Non-pigmented ciliary epithelial cell (primary cell): ENCODE measurements at places on chromosomes 1 and 21.

- DNase-seq: no peak
Measured at GRCh38 chr1:18482721-18483425, 2.1 kb downstream of the KLHDC7A start.

GRCh38 chr1:225945564-225945963, 4.5 kb upstream of the LEFTY2 start:
- no peak for DNase-seq

- no peak for DNase-seq
Measured at GRCh38 chr1:51878308-51878615, 265 bp downstream of the NRDC start.

DNA sequence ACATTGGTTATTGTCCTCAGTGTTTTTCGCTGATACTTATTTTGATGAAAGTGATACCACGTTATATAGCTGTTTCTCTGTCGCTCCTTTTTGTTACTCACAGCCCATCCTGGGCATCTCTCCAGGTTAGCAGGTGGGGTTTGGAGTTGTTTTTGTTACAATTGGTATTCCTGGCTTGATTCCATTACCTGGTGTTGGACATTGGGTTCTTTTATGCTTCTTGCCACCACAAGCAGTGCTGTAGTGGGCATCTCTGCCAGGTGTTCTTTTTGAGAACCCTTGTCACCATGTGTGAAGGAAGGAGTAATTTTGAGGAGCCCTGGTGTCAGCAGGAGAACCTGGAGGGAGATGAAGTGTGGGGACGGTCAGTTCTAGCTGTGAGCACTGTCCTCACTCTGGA, 47.5 kb upstream of the PWP2 start:
- DNase-seq: no peak

GRCh38 chr21:29151931-29152330, 21.5 kb downstream of the MAP3K7CL start:
- no peak for DNase-seq

DNA sequence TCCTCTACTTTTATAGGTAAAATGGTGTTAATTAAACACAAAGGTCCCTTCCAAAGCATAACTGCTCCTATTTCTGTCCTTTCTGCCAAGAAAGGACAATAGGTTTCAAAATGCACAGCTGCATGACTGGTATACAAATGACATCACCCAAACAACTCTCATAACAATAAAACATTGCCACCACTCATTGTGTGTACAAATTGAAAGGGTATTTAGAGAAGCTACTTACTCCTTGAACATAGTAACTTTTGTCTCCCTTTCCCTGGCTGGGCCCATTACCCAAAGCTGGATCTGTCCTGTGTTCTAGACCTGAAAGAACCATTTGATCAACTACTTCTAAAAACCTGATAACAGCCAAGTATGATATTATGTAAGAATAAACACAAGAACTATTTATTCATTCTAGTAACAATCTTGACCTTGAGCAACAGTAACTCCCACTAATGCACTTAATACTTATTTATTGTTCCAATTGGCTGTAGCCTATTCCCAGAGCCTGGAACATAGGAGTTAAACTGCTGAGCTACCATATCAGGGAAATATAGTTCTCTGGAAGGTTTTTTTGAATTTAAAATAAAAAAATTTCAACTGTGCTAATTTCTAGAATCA, 38.2 kb downstream of the TTLL7 start:
- no peak for DNase-seq

- no peak for DNase-seq
Measured at GRCh38 chr1:221217029-221217428, 337.8 kb downstream of the HLX start.

DNA sequence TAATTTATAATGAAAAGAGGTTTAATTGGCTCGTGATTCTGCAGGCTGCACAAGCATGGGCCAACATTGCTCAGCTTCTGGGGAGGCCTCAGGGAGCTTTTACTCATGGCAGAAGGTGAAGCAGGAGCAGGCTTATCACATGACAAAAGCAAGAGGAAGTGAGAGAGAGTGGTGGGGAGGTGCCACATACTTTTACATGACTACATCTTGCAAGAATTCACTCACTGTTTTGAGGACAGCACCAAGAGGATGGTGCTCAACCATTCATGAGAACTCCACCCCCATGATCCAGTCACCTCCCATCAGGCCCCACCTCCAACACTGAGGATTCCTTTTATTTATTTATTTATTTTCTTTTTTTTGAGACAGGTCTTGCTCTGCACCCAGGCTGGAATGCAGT, 5.5 kb upstream of the PLEKHM2 start:
- DNase-seq: peak; percentile 72

GRCh38 chr1:66437136-66437401, 96.9 kb upstream of the SGIP1 start:
- no peak for DNase-seq

GRCh38 chr1:36212782-36213181, 11.5 kb upstream of the THRAP3 start:
- DNase-seq: no peak

GRCh38 chr1:24793447-24794129, 48.3 kb downstream of the CLIC4 start:
- peak; percentile 65 for DNase-seq

GRCh38 chr1:58931756-58932155, 147.9 kb upstream of the JUN start:
- no peak for DNase-seq

DNA sequence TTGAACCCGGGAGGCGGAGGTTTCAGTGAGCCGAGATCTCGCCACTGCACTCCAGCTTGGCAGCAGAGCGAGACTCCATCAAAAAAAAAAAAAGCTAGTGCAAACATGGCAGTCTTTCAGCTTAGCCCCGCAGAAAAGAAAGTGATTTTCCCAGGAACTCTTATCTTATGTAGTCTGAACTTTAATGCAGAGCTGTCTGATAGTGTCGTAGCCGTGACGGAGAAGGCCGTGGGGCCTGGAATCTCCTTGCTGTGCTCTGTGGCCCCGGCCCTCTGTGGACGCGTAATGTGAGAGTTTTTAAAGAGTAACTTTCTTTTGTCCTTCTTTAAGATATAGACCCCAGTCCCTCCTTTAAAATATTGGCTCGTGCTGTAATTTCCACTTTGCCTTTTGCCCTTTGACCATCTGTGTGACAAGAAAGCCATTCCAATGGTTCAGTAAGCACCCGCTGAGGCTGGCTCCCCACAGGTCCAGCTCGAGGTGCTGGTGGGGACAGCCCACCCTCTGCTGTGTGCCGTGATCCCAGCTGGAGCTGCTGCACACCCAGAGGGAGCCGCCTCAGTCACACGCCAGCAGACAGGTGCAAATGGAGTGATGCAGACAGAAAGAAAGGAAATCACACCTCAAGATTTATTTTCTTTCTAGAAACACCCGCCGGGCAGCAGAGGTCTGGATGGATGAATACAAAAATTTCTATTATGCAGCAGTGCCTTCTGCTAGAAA, 164.0 kb downstream of the PGBD5 start:
- no peak for DNase-seq

DNA sequence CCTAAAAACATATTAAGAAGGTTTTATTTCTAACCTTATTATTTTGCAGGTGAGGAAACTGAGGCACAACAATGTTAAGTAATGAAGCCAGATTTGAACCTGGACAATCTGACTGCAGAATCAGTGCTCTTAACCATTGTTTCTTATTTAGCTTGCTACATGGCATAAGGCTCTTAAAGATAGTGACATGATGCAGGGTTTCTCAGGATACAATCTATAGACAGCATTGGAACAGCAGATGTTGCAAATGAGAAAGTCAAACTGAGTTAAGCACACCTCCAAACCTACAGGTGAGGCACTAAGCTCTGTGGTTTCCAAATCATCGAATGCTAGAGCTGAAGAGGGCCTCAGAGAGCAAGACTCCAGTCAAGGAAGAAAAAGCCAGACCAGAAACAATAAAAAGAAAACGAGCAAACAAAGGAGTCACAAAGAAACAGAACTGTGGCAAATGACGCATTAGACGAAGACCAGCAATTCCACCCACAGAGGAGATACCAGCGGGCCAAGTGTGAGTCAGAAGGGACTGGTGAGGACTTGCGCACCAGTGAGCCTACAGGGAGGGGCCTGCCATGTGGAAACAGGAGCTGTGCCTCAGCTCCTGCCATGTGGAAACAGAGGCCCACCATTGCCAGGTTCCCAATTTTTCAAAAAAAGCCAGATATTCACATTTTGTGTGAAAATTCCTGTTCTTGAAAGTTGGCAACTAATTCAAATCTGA, 14.4 kb downstream of the CD58 start:
- DNase-seq: peak; percentile 93

DNA sequence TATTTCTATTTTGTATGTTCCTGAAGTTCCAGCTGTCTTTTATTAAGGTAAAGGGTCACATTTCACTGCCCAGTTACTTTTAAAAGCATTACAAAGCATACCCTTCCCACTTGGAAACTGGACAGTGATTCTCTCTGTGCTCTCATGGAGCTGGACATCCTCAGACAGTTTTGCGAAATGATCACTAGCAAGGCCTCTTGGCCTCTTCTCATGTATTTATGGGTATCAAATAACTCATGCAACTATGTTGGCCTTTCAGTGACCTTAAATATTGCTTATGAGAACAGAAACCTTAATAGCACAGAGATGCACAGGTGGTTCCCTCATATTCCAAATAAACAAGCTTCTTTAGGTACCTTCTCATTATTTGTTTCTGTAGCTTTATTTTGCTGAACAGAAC, 7.9 kb upstream of the AMPD1 start:
- DNase-seq: no peak

DNA sequence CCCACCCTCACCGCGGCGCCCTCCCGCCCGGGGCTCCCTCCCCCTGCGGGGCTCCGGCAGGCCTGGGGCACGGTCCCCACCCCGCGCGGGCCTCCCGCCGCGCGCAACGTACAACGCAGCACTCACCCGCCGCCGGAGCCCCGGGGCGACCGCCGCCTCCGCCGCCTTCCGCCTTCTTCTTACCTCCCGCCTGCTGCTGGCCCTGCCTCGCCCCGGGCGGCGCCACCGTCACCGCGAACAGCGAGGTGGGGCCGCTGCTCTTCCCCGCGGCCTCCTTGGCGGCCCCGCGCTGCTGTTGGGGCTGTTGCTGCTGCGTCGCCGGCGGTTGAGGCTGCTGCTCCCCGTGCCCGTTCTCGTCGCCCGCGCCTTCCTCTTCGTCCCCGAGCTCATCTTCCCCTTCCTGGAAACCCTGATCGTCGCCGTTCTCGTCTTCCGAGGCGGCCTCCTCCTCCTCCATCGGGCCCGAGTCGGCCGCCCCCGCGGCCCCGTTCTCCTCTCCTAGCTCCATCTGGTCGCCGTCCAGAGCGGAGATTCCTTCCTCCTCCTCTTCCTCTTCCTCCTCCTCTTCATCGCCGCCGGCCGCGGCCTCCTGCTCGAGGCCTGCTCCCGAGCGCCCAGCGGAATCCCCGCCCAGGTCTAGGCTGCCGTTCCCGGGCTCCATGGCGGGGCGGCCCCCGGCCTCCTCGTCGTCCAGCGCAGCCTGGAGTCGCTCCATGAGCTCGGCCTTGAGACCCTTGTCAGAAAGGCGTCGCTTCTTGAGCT, 671 bp downstream of the HNRNPU start:
- DNase-seq: no peak
